ENCODE measurements at places on chromosomes 3 and 15. TPM values are rescaled to one million over a fixed set of nuclear protein-coding genes. Genes with fewer than 3 reads are reported as not detected.

Gene GRAMD1C
- 4.2 TPM for total RNA-seq

DNA sequence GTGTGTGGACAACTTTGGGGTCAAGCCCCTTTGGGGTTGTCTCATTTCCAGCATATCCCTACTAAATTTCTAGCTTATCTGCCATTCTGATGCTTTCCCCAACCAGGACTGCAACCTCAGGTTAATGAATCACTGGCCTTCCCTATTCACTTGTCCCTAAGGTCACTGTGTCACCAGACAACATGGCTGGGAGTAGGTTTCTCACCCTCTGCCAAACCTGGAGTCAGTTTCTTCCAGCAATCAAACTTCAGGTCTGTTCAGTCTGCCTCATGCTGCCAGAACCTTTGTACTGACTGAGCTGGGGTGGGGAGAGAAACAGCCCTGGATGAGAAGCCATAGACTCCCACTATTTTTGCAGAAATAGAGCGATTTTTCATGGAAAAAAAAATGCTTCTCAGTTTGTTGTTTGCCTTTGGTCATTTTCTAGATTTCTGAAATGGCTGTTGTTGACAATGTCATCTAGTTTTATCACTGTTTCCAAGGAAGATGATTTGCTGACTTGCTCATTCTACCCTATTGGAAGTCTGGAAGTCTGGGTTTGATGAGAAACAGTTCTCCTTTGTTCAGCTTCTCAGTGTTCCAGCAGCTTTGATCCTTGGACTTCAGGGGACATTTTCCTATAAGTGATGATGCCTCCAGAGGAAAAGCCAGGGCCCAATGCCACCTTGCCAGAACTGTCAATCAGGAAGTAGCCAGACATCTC, 74.8 kb upstream of the IL12A start:
- peak; percentile 9 for DNase-seq

GRCh38 chr15:69451951-69452691, 497 bp upstream of the RPLP1 start:
- DNase-seq = peak; percentile 45

GRCh38 chr3:136612512-136612911, 139.7 kb downstream of the STAG1 start:
- no peak for DNase-seq

DNA sequence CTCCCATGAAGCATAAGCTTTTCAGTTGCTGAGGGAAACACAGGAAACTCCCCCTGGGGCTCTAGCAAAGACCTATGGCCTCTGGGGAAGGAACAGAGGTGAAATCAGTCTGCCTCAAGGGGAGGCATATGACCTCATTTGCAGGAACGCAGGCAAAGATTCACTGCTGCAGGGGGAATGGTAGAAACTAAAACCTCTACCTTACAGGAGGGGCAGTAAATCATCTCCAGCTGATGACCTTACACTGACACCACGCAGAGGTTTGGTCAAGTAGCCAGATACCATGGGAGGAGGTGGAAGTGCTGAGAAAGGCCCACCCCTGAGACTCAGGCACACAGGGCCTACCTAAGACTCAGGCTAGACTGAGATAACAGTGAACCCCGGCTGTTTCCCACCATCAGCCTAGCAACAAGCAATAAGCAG, 81.1 kb downstream of the RAD18 start:
- no peak for DNase-seq

Gene SEMA3G
- 0.32 TPM for total RNA-seq

- no peak for DNase-seq
Measured at GRCh38 chr3:10347648-10348403, 26.9 kb upstream of the SEC13 start.

DNA sequence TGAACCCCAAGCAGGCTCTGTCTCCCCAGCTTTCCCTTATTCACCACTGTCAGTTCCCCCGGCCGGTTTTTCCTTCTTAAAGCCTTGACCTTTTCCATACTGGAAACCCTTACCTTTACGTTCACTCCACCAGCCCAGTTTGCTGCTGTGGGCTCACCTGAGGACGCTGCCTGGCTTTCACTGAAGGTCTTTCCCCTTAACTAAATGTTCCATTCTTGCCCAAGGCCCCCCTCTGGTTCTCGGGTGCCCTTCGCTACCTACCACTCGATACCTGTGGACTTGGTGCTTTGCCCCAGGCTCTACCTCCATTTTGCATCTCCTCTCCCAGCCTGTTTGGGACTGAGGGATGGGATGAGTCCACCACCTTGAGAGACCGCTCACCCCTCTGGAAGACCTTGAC, 851 bp downstream of the AP2M1 start:
- no peak for DNase-seq
